Activated CD8-positive, alpha-beta T cell treated with anti-CD3 and anti-CD28 coated beads, Interleukin-2, amount 10 ng/mL, durations not matched to agents 7 days and 5 days (primary cell): ENCODE measurements at places on chromosomes 5 and 9. TPM values are rescaled to one million over a fixed set of nuclear protein-coding genes. Genes with fewer than 3 reads are reported as not detected.

PCDHA4 gene
- not detected for total RNA-seq

PCDHGB1 gene
- total RNA-seq: not detected

IRGM gene
- total RNA-seq: 4.1 TPM

DNA sequence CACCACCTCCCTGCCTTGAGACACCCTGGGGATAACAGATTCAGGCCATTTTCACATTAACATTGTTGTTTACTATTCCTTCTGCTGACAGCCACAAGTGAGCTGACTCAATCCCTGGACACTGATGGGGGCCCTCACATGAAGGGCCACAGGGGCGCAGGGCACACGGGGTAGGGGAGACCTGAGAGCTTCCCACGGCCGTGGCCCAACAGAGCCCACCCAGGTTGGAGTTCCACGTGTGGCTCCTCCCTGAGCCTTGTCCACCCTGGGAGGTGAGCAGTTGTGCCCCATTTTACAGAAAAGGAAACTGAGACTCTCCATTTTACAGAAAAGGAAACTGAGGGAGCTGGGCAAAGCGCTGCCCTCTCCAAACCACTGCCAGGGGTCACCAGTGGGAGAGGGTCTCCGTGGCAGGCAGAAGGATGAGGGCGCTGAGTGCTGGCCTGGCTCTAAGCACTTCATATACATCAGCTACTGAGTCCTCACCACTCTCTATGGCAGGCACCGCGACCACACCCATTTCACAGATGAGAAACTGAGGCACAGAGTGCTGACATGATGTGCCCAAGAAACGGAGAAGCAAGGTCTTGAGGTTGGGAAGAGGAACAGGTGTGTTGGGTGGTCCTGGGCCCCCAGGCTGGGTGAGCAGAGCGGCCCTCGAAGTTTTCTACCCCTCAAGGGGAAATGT, 2.3 kb downstream of the NINJ1 start:
- peaks cover 59% of the 10 kb centered on the region for H3K4me1 ChIP-seq
- H3K4me3 ChIP-seq: peak overlapping the region; percentile 86
- DNase-seq: no peak
- no peaks in the 10 kb centered on the region for H3K36me3 ChIP-seq
- peak overlapping the region; percentile 87 for H3K27ac ChIP-seq
